ENCODE measurements at places on chromosomes 1 and 21.

- DNase-seq = no peak
Observed at GRCh38 chr1:246170574-246171261, 336.4 kb downstream of the SMYD3 start.

DNA sequence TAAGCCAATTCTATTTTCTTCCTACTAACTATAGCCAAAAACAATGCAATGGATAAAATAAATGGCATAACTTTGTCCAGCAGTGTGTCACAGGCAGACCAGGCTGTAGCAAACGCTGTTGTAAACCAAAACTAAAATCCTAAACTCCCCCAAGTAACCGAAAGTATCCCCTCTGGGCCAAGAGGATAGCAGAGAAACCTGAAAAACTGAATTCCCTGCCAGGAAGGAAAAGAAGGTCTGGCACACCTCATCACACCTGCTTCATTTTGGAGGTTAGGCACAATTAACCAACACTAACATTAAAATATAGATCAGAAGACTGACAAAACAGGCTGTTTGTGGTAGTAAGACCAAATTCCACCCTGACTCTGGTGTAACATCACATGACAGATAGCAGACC, 356.8 kb upstream of the C1orf87 start:
- DNase-seq = no peak

DNA sequence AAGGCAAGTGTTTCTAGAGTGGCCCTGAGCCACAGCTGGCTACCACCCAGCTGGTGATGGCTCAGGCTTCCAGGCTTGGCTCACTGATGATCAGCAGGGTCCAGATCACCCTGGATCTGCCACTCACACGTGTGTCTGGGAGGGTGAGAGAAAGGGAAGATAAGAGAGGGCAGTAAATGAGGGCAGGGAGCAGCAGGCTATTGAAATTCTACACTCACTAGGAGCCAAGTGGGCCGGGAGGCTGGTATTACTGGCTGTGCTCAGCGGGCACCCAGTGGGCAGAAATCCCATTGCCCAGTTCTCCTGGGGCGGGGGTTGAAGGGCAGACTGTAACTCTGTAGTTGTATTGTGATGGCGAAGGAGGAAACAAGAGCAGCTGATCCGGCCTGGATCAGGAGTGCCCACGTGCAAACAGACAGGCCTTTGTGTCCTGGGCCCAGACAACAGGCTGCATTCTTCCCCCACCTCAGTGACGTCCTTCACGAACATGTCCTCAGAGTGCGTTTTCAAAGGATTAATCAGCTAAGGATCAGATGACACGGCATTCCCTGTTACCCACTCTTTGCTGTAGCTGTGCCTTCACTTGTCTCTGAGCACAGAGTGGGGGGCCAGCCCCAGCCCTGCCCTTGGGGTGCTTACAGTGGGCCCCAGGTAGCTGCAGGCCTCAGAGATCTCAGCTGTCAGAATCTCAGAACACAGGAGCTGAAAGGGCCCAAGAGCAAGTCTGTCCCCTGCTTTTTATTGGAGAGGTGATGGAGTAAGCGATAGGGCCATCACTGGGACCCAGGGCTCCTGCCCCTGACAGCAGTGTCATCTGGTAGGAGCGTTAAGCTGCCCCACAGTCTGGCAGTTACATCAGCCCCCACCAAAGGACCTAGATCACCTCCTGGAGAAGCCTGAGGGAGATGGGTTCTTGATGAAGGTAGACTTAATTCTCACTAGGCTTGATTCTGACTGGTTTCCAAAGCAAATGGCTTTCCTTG, 60.5 kb downstream of the ATP1A1 start:
- DNase-seq = no peak

- DNase-seq = no peak
Observed at GRCh38 chr1:85245891-85246290, 13.6 kb downstream of the C1orf52 start.

DNA sequence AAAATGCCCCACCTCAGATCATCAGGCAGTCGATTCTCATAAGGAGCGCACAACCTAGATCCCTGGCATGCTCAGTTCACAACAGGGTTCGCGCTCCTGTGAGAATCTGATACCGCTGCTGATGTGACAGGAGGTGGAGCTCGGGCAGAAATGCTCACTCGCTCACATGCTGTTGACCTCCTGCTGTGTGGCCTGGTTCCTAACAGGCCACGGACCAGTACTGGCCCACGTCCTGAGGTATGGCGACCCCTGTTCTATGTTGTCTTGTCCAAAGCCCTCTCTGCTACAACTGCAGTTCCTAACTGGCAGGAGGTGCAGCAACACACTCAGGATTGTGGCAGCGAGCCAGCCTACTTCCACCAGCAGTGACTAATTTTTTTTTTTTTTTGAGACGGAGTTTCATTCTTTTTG, 70.6 kb downstream of the CLSTN1 start:
- DNase-seq = peak; percentile 75

DNA sequence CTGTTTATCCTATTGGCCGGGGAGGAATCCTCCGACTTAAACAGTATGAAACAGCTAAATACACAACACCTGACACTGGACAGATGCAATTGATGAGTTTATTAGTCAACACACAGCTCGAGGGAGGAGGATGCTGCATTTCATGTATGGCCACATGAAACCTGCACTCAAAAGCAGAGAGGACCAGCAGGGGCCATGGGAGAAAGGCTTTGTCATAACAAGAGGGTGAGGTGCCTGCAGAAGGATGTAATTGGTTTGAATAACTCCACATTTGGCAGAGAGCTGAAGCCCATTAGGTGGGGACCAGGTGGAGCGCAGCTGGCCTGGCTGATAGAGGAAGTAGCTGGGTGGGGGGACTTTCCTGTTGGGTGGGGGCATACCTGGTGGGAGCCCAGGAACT, 599.1 kb downstream of the PTPRU start:
- DNase-seq = no peak

GRCh38 chr21:36411301-36411700, 26.1 kb downstream of the CHAF1B start:
- no peak for DNase-seq

GRCh38 chr1:109399326-109399957, 1.7 kb upstream of the SORT1 start:
- no peak for DNase-seq

- DNase-seq = peak; percentile 92
Observed at GRCh38 chr1:27659497-27660299, 12.3 kb downstream of the IFI6 start.

DNA sequence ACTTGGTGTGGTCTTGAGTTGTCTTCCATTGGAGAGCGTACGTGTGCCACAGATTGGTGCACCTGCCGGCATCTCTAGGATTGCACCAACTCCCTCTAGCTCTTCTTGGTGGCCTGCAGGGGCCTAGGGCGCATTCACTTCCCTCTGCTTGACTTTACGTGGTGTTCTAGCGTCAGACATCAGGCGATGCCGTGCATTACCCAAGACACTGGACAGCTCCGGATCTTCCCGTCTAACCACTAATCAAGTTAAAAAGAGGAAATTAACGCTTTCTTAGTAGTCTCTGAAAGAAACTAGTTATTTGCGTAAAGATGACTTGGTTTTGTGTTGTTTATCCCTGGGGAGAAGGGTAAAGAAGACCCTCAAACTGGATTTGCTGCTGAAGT, 510 bp upstream of the IL10RB start:
- no peak for DNase-seq

DNA sequence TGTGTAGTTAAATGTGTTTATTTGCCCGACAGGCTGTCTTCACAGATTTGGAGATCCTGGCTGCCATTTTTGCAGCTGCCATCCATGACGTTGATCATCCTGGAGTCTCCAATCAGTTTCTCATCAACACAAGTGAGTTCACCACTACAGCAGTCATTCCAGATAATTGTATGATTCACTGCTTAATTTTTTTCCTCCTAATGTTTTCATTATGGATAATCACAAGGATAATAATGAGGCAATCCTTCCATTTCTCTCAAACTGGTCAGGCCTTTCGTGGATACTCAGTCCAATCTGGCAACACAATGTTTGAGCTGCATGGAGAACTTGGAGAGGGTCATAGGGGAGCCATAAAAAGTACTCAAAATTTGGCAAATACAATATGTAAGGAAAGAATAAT, 168.3 kb upstream of the SGIP1 start:
- no peak for DNase-seq

DNA sequence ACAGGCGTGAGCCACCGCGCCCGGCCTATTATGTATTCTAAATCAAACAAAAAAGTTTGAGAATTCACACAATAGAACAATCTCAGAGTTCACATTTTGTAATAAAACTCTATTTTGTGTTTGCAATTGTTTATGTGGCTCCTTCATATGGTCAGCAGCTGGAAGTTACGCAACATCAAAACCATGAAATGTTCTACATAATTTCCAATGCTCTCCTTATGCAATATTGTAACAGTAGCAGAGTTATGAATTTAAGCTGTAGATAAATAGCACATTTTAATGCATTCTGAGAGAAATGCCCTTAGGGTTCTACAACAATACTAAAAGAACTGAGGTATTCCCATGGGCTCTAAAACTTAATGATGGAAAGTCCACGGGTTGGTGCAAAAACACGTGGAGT, 62.3 kb upstream of the COL11A1 start:
- no peak for DNase-seq

- DNase-seq = no peak
Observed at GRCh38 chr21:10272216-10272615, 249.2 kb upstream of the TPTE start.

DNA sequence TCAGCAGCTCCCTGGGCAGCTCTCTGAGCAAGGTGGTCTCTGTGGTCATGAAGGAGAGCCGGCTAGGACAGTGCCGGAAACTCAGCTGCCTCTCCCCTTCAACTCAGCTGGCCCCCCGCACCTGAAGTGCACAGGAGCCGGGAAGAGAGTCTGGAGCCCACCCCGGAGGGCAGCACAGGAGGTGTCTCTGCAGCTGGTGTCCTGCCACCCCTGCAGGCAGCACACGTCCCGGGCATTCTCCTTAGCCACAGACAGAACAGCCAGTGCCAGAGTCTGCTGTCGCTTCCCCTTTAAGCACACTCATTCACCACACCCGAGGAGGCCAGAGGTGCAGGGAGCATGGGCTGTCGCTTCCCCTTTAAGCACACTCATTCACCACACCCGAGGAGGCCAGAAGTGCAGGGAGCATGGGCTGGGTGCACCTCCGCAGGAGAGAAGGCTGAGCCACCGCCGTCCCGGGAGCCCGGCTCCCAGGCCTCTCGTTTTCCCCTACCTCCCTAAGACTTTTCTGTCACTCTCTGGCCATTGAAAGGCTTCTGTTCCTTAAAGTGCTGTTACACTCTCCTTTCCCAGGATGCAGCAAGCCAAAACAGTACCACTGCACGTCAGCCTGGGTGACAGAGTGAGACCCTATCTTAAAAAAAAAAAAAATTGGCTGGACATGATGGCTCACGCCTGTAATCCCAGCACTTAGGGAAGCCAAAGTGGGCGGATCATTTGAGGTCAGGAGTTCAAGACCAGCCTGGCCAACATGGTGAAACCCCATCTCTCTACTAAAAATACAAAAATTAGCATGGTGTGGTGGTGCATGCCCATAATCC, 16.9 kb upstream of the SAMD11 start:
- peak; percentile 60 for DNase-seq

GRCh38 chr1:184826001-184826400, 71.3 kb upstream of the EDEM3 start:
- no peak for DNase-seq

DNA sequence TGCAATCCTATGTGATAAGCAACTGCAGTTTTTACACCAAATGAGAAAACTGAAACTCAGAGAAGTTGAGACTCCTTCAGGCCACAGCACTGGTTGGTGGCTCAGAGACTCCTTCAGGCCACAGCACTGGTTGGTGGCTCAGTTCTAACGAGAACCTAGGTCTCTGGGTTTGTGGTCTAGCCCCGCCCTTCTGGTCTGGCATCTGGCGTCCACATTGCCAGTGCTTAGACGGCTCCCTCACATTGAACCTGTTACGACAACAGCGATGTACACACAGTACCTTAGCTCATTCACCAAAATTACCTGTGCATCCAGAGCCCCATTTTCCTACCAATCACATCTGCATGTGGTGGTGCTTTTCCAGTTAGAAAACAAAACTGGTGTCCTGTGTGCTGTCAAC, 66.1 kb downstream of the NID1 start:
- DNase-seq = no peak

DNA sequence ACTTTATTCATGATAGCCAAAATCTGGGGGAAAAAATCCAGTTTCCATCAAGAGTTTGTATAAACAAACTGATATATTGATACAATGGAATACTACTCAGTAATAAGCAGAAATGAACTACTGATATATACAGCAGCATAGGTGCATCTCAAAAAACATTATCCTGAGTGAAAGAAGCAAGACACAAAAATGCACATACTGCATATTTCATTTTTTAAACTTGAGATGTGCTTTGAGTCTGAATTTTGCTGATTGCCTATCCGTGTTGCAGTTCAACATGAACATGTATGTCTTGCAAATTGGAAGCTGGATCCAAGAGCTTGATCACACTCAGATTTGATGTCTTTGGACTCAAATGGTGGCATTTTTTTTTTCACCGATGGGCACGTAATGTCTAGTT, 132.4 kb downstream of the TSEN15 start:
- DNase-seq = no peak

DNA sequence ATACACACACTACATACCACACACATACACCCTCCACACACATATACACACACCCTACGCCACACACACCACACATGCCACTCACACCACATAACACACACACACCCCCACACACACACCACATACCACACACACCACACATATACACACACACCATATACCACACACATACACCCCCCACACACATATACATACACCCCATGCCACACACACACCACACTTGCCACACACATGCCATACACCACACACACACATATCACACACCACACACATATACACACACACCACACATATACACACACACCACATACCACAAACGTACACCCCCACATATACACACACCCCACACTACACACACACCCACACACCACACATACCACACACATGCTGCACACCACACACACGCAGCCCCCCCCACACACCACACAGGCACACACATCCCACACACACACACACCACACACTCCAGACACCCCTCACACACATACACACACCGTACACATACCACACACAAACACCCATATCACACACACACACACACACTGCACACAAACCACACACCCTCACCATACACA, 76.7 kb upstream of the TMPRSS2 start:
- DNase-seq = no peak

DNA sequence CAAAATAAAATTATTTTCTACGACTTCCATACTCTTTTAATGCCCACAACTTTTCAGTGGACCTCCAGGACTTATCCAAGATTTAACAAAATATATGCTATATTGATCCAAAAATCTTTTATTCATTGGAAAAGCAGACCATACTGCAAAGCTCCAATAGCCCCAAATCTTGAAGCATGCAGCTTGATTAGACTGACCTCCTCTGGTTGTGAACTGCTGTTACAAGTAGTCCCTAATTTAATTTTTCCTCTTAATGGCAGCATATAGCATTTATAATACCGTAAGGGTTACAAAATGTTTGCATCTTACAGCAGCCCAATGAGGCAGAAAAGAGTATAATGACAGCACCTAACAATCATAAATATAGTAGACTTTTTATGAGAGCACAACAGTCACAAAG, 49.8 kb downstream of the TPR start:
- no peak for DNase-seq

GRCh38 chr21:33070744-33070997, 730 bp downstream of the OLIG1 start:
- DNase-seq = no peak

GRCh38 chr1:94245747-94246438, 8.5 kb upstream of the ARHGAP29 start:
- DNase-seq = no peak
